ENCODE measurements at places on chromosomes 3 and 15. TPM values are rescaled to one million over a fixed set of nuclear protein-coding genes. Genes with fewer than 3 reads are reported as not detected.
A peak's percentile ranks its signal among the peaks of the same experiment; 100 is the strongest.

Gene IL16
- 6.5 TPM for total RNA-seq

Gene HYAL1
- under 0.01 TPM for total RNA-seq

Gene PRR20G
- not detected for total RNA-seq

DNA sequence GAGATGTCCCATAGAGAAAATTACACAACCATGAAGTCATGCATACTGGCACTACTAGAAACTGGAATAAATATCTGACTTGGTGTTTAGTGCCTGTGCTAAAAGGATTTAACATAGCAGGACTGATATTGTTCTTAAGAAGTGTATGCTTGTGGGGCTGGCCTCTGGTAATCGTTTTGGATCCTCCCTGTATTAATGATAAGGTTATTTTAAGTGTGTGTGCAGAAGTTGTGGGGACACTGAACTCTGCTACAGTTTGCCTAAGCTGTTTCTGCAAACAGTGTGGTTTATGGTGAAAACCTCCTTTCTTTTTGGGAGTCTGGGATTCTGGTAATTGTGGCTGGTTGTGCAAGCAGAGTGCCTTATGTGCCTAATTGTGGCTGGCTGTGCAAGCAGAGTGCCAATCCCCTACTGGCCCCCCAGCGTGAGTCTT lies 120.8 kb downstream of the CLASP2 start:
- DNase-seq, result no peak

DNA sequence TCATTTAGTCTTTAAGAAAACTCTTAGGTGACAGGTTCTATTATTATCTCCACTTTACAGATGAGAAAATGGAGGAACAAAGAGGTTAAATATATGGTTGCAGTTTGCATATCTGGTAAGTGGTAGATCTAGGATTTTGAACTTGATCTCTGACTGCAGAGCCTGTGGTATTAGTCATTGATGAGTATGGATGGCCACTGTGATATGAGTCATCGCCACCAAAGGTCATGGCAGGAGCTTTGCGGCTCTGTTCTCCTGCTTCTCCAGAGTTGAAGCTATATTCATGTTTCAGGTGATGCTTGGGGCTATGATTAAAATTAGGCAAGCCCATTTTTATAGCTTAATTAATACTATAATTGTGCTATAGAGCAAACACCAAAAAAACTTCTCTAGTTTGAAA lies 306.2 kb upstream of the DPPA4 start:
- DNase-seq, result peak; percentile 65

DNA sequence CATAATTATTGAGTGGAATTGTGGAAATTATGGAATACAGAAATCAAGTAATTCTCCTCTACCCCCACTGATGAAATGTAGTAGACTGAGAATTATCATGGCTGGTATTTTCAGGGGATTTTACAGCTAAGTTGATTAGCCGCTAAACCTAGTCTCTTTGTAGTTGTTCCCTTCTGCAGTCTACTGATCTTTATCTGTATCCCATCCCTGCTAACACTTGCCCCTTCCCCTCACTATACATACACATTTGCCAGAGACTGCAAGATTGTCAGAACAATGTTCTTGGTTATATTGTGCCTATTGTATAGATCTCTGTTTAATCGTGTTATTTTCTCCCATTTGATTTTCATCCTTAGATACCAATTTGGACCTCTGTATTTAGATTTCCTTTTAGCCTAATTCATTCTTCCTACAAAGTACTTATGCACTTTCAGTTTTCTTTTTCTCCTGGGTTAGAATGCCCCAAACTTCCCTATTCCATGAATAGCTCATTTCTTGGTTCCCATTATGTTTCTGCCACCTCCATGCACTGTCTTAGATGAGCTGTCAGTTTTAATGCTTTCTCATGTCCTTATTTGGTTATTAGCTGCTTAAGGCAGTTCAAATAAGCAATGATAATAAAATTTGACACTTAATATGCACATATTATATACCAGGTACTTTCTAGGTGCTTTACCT lies 86.9 kb downstream of the CDIN1 start:
- no peak for DNase-seq

GRCh38 chr3:33826688-33827087 lies 28.3 kb downstream of the PDCD6IP start:
- DNase-seq, result no peak

DNA sequence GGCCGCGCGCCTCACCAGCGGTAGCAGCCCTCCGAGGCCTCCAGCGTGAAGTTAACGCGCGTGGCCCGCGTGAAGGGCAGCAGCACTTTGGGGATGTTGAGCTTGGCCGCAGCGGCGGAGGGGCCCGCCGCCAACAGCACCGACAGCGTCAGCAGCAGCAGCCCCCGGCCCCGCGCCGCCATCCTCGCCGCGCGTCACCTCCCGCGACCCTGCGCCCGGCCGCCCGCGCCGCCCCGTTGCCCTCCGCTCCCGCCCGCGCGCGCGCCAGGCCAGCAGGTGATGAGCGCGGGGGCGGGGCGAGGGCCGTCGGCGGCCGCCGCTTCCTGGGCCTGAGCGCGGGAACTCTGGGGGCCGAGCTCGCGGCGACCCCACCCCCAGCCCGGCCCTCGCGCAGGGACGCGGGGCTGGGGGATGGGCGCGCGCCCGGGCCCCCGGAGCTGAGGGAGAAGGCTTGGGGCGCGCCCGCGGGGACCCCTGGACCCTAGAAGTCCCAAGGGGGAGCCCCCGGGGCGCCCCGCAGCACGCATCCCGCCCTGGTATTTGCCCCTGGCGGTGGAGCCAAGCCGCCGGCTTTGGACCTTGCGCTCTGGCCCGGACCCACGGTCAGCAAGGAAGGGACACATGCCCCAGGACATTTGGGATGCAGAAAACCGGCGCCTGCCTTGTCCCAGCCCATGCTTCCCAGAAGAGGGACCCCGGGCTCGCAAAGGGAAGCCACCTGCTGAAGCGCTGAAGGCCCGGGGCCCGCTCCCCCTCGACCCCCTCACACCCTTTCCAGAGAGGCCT lies at the start of gene NUP210:
Gene NUP210, minus strand, starts transcription at position 278 of the 786 bp plus-strand sequence. Its CDS starts 96 bp downstream, at position 182.
- peak; percentile 65 for DNase-seq

All from osteoblast (primary cell).